ENCODE measurements at places on chromosomes 13 and 19. TPM values are rescaled to one million over a fixed set of nuclear protein-coding genes. Genes with fewer than 3 reads are reported as not detected.

The FCAR gene
- total RNA-seq = 1.0 TPM

The CBY2 gene
- total RNA-seq = not detected

The ZNF426 gene
- 20.4 TPM for total RNA-seq

The SIGLEC10 gene
- 1.6 TPM for total RNA-seq

The PTPRH gene
- total RNA-seq = under 0.01 TPM

The FAM124A gene
- 0.52 TPM for total RNA-seq

The DCT gene
- total RNA-seq = under 0.01 TPM

The DACH1 gene
- 6.8 TPM for total RNA-seq

The SLC8A2 gene
- under 0.01 TPM for total RNA-seq

The CCDC169 gene
- 2.1 TPM for total RNA-seq

The LILRA1 gene
- total RNA-seq = not detected

Data from skeletal muscle tissue (tissue), 5 donors.